ENCODE measurements at places on chromosomes 16 and 17. TPM values are rescaled to one million over a fixed set of nuclear protein-coding genes. Genes with fewer than 3 reads are reported as not detected.

SAMD14 gene
- 1.0 TPM for total RNA-seq

TRPV3 gene
- total RNA-seq = 0.31 TPM

PRSS33 gene
- not detected for total RNA-seq

CD300C gene
- 0.26 TPM for total RNA-seq

NPIPA2 gene
- 6.5 TPM for total RNA-seq

CHST5 gene
- total RNA-seq = 0.09 TPM

ENPP7 gene
- total RNA-seq = 0.09 TPM

TBC1D26 gene
- not detected for total RNA-seq

CDRT15L2 gene
- total RNA-seq = not detected

CRHR1 gene
- not detected for total RNA-seq

CFAP97D1 gene
- not detected for total RNA-seq

ITGA2B gene
- 0.65 TPM for total RNA-seq

HSD17B1 gene
- total RNA-seq = 0.83 TPM

PSMC3IP gene
- total RNA-seq = 31.1 TPM

CDRT4 gene
- total RNA-seq = 0.79 TPM

BAIAP3 gene
- total RNA-seq = not detected

SYNGR3 gene
- 18.1 TPM for total RNA-seq

PYDC1 gene
- not detected for total RNA-seq

ST6GALNAC1 gene
- total RNA-seq = 0.35 TPM

PERCC1 gene
- total RNA-seq = not detected

CX3CL1 gene
- not detected for total RNA-seq

NAGLU gene
- 20.7 TPM for total RNA-seq

NPTX1 gene
- total RNA-seq = 30.4 TPM

FOXF1 gene
- total RNA-seq = not detected

EPX gene
- total RNA-seq = not detected

RCVRN gene
- not detected for total RNA-seq

ELOB gene
- total RNA-seq = 241 TPM

ARHGAP44 gene
- not detected for total RNA-seq

PPP1R1B gene
- not detected for total RNA-seq

ACSF2 gene
- 16.5 TPM for total RNA-seq

CCL13 gene
- total RNA-seq = not detected

TBC1D3E gene
- not detected for total RNA-seq

SLC46A1 gene
- total RNA-seq = 7.0 TPM

RHBDL1 gene
- total RNA-seq = 1.2 TPM

CCL7 gene
- not detected for total RNA-seq

CCDC40 gene
- 0.37 TPM for total RNA-seq

RHBDL3 gene
- 0.12 TPM for total RNA-seq

RASD1 gene
- total RNA-seq = 6.6 TPM

CYB561 gene
- 1.7 TPM for total RNA-seq

MPHOSPH6 gene
- 54.1 TPM for total RNA-seq

Data from activated CD4-positive, alpha-beta T cell treated with anti-CD3 and anti-CD28 coated beads, Interleukin-2, amount 10 ng/mL, durations not matched to agents 24 days and 14 days (primary cell).